ENCODE measurements at places on chromosomes 5 and 9.

GRCh38 chr5:76958991-76959767 is 6.3 kb downstream of the CRHBP start:
- DNase-seq, result no peak

GRCh38 chr5:160285316-160285715 is 27.0 kb downstream of the CCNJL start:
- no peak for DNase-seq

- no peak for DNase-seq
Measured at GRCh38 chr5:65213921-65214525, 267.7 kb downstream of the ADAMTS6 start.

DNA sequence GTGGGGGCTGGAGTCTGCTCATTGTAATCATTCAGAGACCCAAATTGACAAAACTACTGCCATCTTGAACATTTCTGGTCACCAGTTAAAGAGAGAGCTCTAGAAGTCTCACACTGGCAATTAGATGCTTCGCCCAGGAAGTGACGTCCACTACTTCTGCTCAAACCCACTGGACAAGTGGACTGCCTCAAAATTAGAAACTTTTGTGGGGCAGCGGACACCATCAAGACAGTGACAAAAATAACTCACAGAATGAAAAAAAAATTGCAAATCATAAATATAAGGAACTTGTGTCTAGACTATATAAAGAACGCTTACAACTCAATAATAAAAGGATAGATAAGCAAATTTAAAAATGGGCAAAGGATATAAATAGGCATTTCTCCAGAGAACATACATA is 9.8 kb upstream of the SLC46A2 start:
- no peak for DNase-seq

GRCh38 chr5:38347040-38347763 is 88.8 kb downstream of the EGFLAM start:
- no peak for DNase-seq

- no peak for DNase-seq
Measured at GRCh38 chr5:179110528-179110927, 50.4 kb downstream of the ZNF354C start.

DNA sequence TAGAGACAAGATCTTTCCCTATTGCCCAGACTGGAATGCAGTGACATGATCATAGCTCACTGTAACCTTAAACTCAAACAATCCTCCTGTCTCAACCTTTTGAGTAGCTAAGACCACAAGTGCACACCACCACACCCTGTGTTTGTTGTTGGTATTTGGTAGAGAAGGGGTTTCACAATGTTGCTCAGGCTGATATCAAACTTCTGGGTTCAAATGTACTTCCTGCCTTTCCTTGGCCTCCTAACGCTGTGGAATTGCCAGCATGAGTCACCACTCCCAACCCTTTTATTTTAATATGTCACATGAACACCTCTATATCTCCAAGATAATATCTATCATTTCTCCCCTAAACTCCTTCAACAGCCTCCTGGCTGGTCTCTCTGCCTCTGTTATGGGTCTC is 719.0 kb downstream of the PTPRD start:
- DNase-seq, result no peak

DNA sequence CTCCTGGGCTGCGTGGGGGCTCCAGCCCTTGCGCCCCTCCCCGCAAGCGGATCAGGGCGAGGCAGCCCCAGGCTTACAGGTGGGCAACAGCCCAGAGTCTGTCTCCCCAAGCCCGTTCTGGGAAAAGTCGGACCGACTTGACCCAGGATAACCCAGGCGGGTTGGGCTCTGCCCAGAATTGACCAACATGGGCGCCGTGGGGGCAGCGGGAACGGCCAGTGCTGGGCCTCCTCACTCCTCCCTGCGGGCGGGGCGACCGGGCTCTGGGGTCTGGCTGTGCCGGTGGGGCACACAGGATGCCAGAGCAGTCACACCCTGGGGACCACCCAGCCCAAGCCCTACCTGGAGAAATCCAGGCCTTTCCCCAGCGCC is 15.3 kb upstream of the SYNPO start:
- no peak for DNase-seq
